IMR-90 (cell line): ENCODE measurements at places on chromosomes 5 and 9.

GRCh38 chr5:56092115-56092514 lies 97.4 kb upstream of the IL6ST start:
- H3K36me3 ChIP-seq = no peaks in the 10 kb centered on the region
- peaks cover 7% of the 10 kb centered on the region for H3K4me1 ChIP-seq

- H3K27ac ChIP-seq = no peak overlapping the region
- no peaks in the 10 kb centered on the region; the same call in 1 of the 2 replicates for H3K27me3 ChIP-seq
- no peak overlapping the region for H3K4me3 ChIP-seq
- H3K4me1 ChIP-seq = no peaks in the 10 kb centered on the region
- no peak for DNase-seq
These were observed 528.1 kb upstream of the KLF4 start for GRCh38 chr9:108017671-108018070.

DNA sequence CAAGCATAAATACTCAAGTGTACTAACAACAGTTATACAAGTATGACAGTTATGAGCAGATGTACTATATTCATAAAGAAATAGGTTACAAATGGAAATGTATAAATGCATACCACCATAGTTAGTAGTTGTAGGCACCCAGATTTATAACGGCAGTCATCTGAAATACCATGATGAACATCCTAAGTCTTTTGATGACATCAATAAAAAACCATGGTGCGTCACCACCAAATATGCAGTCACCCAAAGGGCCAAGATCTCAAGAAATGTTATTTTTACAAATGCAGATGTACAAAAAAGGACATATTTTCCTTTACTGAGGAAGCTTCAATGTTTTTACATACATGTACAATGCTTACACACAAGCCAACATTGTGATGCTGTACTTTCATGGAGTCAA lies 70.8 kb upstream of the XPA start:
- peak; percentile 75 for DNase-seq
- H3K4me1 ChIP-seq = peaks cover 3% of the 10 kb centered on the region; the same call in 1 of the 2 replicates
- peaks cover 31% of the 10 kb centered on the region for H3K27me3 ChIP-seq
- H3K36me3 ChIP-seq = no peaks in the 10 kb centered on the region

DNA sequence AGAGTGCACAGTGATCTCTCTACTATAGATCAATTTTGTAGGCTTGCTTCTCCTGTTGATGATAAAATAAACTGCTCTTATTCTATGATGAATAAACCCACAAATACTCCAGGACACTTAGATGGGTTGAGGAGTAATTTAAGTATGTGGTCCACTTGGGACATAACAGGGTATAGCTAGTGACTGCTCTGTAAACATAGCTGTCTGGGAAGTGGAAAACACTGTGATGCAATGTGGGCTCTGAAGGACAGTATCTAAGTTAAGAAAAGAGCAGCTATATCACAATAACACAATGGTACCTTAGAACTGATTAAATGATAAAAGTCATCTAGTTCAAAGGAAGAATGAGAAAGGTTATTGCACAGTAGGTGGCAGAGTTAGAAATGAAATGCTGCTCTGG lies 294.3 kb upstream of the HAPLN1 start:
- H3K36me3 ChIP-seq = no peaks in the 10 kb centered on the region
- peaks cover 8% of the 10 kb centered on the region for H3K4me1 ChIP-seq
- no peak overlapping the region for H3K4me3 ChIP-seq
- DNase-seq = peak; percentile 15
- H3K27ac ChIP-seq = no peak overlapping the region
- no peaks in the 10 kb centered on the region for H3K27me3 ChIP-seq

GRCh38 chr9:98641695-98642094 lies 67.0 kb downstream of the GABBR2 start:
- H3K4me3 ChIP-seq = no peak overlapping the region
- no peaks in the 10 kb centered on the region for H3K4me1 ChIP-seq
- H3K27ac ChIP-seq = no peak overlapping the region

GRCh38 chr5:175895686-175896102 lies 24.3 kb downstream of the CPLX2 start:
- no peak for DNase-seq
- H3K4me3 ChIP-seq = no peak overlapping the region
- peaks cover 4% of the 10 kb centered on the region for H3K27me3 ChIP-seq
- H3K27ac ChIP-seq = no peak overlapping the region

GRCh38 chr5:176368726-176369125 lies 3.4 kb downstream of the ARL10 start:
- no peak overlapping the region for H3K27ac ChIP-seq
- no peak for DNase-seq
- H3K4me3 ChIP-seq = no peak overlapping the region
- peaks cover 5% of the 10 kb centered on the region for H3K4me1 ChIP-seq
- no peaks in the 10 kb centered on the region for H3K27me3 ChIP-seq
- peaks cover 30% of the 10 kb centered on the region for H3K36me3 ChIP-seq

GRCh38 chr9:2418619-2419018 lies 203.0 kb upstream of the VLDLR start:
- H3K27me3 ChIP-seq = no peaks in the 10 kb centered on the region; the same call in 1 of the 2 replicates
- H3K4me3 ChIP-seq = no peak overlapping the region
- H3K36me3 ChIP-seq = no peaks in the 10 kb centered on the region

DNA sequence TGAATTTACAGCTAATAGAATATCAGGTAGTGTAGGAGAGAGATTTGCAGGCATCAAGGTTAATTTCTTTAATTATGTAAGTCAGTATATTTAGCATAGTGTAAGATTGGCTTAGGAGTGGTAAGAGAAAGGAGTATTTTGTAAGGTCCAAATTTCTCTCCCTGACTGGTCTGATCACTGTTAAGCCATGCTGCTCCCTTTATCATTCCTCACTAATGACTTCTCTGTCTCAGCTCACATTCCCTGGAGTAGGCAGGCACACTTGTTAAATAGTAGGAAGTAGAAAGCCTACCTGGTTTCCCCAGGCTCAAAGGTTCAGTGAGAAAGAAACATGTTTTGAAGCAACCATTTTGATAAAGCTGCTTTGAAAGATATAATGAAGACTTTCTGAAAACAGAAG lies 90.7 kb downstream of the SMIM15 start:
- H3K27me3 ChIP-seq = no peaks in the 10 kb centered on the region
- H3K36me3 ChIP-seq = no peaks in the 10 kb centered on the region
- no peak overlapping the region for H3K27ac ChIP-seq
- no peaks in the 10 kb centered on the region for H3K4me1 ChIP-seq

- no peaks in the 10 kb centered on the region for H3K36me3 ChIP-seq
- DNase-seq = no peak
- no peaks in the 10 kb centered on the region for H3K27me3 ChIP-seq
- no peak overlapping the region for H3K4me3 ChIP-seq
- no peak overlapping the region for H3K27ac ChIP-seq
- peaks cover 4% of the 10 kb centered on the region; the same call in 1 of the 2 replicates for H3K4me1 ChIP-seq
These were observed 202.4 kb upstream of the CDH9 start for GRCh38 chr5:27240791-27241190.

- H3K4me3 ChIP-seq = no peak overlapping the region
- peaks cover 3% of the 10 kb centered on the region for H3K27me3 ChIP-seq
- no peaks in the 10 kb centered on the region for H3K36me3 ChIP-seq
- no peak for DNase-seq
These were observed 42.0 kb downstream of the SLC1A3 start for GRCh38 chr5:36648426-36648825.

DNA sequence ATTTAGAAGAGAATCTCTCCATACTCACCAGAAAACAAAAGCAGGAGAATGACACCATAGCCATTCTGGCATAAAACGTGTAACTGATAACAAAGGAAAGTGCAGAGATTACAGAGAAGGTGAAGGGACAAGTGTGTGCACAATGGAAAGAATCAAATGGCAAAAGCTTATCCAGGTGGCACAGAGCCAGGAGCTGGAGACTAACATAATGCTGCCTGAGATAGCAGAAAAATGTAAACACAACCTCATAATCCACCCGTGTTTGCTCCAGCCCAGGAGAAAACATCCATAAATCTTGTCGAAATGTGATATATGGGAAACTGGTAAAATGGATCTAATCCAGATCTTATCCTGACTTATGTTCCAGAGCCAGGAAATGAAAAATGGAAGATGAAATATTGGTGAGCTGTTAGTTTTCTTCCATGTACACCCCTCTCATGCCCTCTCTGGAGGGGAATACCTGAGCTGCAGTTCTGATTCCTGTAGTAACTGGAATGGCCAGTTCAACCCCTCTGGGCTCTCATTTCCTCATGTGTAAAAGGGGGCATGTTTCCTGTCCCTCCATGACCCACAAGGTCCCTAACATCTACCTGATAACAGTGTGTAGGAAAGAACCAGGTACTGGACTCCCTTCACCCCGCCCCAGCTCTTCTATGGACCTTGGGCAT lies 212.3 kb upstream of the DAPK1 start:
- H3K27me3 ChIP-seq = no peaks in the 10 kb centered on the region
- peaks cover 14% of the 10 kb centered on the region for H3K4me1 ChIP-seq
- H3K27ac ChIP-seq = no peak overlapping the region
- no peaks in the 10 kb centered on the region for H3K36me3 ChIP-seq

GRCh38 chr5:138910546-138911185 lies 35.5 kb upstream of the LRRTM2 start:
- H3K36me3 ChIP-seq = peaks cover 30% of the 10 kb centered on the region
- DNase-seq = peak; percentile 38
- no peak overlapping the region for H3K4me3 ChIP-seq
- H3K27me3 ChIP-seq = no peaks in the 10 kb centered on the region
- H3K27ac ChIP-seq = no peak overlapping the region

DNA sequence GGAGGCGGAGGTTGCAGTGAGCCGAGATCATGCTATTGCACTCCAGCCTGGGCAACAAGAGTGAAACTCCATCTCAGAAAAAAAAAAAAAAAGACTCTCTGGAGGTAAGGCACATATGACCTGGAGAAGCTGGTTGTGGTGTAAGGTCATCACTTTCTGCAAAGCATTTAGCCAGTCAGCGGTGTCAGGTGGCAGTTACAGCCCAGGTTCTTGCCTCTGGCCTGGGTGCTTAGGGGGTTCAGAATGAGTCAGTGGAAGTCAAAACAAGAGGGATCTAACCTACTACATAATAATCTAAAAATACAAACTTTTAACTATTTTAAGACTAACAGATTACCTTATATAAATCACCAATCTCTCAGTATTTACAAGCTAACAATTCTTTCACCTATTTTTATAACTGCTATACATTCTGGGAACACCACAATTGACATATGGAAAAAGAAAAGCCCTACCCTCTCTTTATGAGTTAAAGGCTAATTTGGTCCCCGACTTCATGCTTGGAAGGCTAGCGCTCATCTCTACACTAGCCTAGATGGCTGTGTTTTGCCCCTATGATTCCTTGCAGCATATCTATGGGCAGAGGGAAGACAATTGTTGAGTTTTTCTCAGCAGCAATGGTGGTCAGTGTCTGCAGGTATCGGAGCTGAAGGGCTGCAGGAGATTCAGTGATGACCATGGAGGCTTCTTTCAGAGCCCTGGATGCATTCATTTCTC lies 29.2 kb downstream of the STOM start:
- H3K4me1 ChIP-seq = peaks cover 8% of the 10 kb centered on the region
- H3K27ac ChIP-seq = no peak overlapping the region
- H3K4me3 ChIP-seq = no peak overlapping the region
- peak; percentile 48 for DNase-seq
- H3K27me3 ChIP-seq = no peaks in the 10 kb centered on the region
- H3K36me3 ChIP-seq = peaks cover 43% of the 10 kb centered on the region

DNA sequence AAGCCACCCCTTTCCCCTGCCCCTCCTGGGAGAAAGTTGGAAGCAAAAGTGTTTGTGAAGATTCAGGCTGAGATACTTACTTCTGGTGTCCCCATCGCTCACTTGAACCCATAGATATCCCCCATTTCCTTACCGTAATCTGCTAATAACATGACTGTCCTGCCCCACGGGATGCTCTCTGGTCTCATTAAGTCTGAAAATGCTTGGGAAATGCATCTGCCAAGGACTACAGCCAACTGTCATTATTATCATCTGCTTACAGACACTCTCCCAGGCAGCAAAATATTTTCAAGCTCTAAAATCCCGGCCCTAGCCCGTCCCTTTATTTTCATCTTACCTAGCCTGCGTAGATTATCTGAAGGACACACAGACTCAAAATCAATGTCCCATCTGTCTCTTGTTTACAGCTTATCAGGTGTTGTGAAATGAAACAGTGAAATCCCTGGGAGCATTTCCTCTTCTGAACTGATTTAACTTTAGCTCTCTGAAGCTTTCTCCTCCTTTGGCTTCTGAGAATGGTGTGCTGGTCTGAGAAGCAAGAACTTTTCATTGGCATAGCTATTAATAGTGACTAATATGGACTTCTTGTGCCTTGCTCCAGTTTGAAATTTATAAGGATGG lies 126.9 kb upstream of the OSMR start:
- no peaks in the 10 kb centered on the region for H3K27me3 ChIP-seq
- peak; percentile 4 for DNase-seq
- H3K36me3 ChIP-seq = no peaks in the 10 kb centered on the region
- H3K4me3 ChIP-seq = no peak overlapping the region
- no peak overlapping the region for H3K27ac ChIP-seq
- H3K4me1 ChIP-seq = peaks cover 13% of the 10 kb centered on the region

DNA sequence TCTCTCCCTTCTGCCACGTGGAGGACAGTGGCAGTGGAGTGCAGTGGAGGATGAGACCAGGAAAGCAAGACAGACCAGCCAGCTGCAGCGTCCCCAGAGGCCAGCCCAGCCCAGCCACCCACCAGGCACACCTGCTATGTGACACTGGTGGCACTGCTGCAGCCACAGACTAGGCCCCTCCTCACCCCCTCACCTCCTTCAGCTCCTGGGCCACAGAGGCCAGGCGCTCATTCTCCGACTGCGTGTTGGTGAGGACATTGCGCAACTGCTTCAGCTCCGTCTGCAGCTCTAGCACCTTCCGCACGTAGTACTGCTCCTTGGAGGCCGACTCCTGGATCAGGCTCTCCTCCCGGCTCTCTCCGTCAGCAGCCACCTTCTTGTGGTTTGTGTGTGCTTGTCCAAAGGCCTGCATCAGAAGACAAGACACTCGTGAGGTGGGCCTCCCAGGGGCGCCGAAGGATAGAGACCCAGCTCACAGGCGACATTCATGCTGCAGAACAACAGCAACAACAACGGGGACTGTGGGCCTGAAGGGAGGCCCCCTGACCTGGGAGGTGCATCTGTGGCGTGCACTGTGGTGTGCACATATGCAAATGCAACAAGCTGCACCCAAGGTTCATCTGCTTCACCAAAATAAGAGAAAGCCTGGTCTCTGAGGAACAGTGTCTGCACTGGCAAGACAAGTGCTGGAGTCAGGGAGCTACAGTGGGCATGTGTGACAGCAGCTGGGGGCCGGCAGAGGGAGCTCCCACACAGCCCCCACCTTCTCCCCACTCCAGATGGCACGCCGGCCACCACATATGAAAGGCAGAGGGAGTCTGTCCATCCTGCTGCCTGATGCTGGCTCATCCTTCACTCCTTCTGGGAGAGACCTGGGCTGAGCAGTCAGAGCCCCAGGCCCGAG lies 35.5 kb downstream of the BICD2 start:
- no peaks in the 10 kb centered on the region for H3K27me3 ChIP-seq
- H3K4me3 ChIP-seq = no peak overlapping the region
- H3K36me3 ChIP-seq = peaks cover 21% of the 10 kb centered on the region; the same call in 1 of the 2 replicates
- no peak overlapping the region for H3K27ac ChIP-seq
- H3K4me1 ChIP-seq = peaks cover 3% of the 10 kb centered on the region
- DNase-seq = peak; percentile 20

GRCh38 chr5:72455476-72455875 lies 51.7 kb downstream of the ZNF366 start:
- H3K4me1 ChIP-seq = peaks cover 20% of the 10 kb centered on the region
- no peaks in the 10 kb centered on the region for H3K27me3 ChIP-seq
- no peaks in the 10 kb centered on the region for H3K36me3 ChIP-seq
- no peak for DNase-seq
- no peak overlapping the region for H3K4me3 ChIP-seq
